ENCODE measurements at places on chromosomes 2 and 18. TPM values are rescaled to one million over a fixed set of nuclear protein-coding genes. Genes with fewer than 3 reads are reported as not detected.

DNA sequence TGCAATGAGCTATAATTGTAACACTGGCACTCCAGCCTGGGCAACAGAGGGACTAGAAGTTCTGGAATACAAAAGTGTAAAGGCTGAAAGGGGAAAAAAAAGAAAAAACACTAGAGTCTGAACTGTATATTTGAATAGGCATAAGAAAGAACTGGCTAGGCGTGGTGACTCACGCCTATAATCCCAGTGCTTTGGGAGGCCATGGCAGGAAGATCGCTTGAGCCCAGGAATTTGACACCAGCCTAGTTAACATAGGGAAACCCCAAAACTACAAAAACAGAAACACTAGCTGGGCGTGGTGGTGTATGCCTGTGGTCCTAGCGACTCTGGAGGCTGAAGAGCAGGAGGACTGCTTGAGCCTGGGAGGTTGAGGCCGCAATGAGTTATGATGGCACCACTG lies 70.6 kb downstream of the SAP130 start:
- no peak for DNase-seq

DNA sequence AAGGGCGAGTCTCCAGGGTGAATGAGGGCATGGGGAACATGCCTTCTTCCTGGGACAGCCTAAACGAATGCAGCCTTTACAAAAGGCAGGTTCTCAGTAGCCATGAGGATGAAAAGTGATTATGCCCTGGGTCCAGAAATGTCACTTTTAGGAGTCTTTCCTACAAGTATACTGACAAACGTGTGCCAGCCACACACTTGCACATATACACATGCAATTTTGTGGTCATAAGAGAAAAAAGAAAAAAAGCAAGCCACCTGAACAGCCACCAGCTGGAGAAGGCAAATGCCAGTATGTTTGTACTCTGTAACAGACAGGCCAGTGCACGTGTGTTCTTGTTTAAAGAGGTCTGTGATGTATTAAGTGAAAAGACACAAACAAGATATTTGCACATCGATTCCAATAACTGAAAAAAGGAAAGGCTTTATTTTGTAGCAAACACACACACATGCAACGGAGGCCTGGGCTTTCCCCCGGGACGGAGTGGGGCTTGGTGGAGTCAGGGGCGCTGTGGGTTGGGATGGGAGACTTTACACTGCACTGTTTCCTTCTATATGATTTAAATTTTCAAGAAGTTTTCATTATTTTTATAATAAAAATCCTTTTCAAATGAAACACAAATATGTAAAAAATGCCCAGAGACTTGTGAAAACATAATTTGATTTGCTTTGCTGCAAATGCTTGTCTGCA lies 108.4 kb downstream of the FAM210A start:
- DNase-seq: no peak

DNA sequence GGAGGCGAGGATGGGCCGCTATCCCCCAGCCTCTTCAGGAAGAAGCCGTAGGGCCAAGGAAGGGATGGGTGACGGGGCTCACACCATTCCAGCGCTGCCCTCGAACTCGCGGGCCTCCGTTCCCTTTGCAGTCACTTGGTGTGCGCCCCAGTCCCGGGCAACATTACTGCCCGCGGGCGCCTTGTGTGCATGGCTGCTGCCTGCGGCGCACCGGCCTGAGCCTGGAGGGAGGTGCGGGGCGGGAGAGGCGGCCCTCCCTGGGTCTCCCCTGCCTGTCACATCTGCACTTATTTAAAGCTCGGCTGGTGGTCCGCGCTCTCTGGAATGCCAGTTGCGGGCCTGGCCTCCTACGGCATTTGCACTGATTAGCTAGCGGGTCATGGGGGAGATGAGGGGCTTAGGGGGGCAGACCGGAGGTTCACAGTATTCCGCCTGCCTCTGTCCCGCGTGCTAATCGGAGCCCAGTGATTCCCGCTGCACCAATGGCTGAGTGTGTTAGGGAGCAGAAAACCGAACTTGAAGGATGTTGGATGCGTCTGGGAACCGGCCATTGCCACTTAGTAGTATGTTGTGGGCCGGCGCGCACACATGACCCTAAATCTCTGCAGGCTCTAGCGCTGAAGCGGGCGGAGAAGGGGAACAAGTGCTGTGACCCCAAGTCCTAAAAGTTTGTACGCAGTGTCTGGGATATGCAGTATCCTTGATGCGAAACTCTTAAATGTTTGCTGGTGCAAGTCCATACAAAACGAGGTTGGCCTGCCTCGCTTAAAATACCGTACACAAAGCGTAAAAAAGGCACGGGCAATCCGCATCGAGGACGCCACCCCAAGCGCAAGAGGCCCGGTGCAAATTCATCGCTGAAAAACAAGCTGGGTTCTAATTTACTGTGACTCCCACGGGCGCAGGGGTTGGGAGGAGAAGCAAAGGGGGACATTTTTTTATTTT lies 161.2 kb upstream of the SIX2 start:
- DNase-seq: no peak

DNA sequence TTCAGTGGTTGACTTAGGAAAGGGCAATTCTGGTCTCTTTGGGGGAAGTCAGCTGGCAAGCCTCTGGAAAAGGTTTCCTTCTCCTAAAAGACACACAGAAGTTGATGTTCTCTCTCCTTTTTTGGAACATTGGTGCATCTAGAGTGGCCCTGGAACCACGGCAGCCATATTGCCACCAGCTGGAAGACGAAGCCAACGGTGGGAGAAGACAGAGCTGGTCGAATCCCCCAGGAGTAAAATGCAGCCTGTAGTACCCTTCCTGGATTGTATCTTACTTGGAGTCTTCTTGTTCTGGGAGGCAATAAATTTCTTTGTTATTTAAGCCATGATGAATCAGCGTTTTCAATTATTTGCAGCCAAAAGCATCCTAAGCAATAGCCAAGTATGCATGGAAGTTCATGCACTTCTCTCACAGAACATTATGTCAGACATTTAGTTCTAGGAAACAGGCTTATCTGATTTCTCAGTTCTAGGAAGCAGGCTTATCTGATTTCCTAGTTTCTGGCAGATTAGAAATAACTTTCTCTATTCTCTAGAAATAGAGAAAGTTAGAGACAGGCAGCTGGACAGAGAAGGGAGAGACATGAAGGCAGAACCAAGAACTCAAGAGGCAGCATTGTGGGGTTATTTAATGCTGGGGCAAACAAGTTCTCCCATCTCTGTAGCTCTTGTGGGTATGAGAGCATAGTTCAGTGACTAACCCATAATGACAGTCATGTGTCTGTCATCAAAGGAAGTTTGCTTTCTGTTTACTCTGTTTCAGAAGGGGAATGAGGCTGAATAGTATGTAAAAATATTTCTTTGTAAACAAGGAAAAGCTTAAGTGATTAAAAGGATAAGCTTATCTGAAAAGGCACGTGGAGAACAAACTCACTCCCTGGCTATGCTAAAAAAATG lies 40.5 kb upstream of the NABP1 start:
- DNase-seq: no peak

The CKAP2L gene
- 25.6 TPM for total RNA-seq

The IL1RN gene
- total RNA-seq: not detected

The CTIF gene
- 28.5 TPM for total RNA-seq

The STK39 gene
- total RNA-seq: 22.1 TPM

Data from WTC11 (cell line).